NCI-H2171 treated with DMSO at 0.1 percent for 48 hours (cell line): ENCODE measurements at places on chromosomes 1 and 21.

GRCh38 chr1:92070892-92071291 lies 4.3 kb downstream of the SETSIP start:
- DNase-seq: no peak

- no peak for DNase-seq
Measured at GRCh38 chr1:67710417-67710816, 25.4 kb downstream of the GADD45A start.

GRCh38 chr1:245685111-245685810 lies 530.5 kb downstream of the KIF26B start:
- DNase-seq: no peak

GRCh38 chr1:214473387-214473786 lies 78.0 kb downstream of the PTPN14 start:
- no peak for DNase-seq

DNA sequence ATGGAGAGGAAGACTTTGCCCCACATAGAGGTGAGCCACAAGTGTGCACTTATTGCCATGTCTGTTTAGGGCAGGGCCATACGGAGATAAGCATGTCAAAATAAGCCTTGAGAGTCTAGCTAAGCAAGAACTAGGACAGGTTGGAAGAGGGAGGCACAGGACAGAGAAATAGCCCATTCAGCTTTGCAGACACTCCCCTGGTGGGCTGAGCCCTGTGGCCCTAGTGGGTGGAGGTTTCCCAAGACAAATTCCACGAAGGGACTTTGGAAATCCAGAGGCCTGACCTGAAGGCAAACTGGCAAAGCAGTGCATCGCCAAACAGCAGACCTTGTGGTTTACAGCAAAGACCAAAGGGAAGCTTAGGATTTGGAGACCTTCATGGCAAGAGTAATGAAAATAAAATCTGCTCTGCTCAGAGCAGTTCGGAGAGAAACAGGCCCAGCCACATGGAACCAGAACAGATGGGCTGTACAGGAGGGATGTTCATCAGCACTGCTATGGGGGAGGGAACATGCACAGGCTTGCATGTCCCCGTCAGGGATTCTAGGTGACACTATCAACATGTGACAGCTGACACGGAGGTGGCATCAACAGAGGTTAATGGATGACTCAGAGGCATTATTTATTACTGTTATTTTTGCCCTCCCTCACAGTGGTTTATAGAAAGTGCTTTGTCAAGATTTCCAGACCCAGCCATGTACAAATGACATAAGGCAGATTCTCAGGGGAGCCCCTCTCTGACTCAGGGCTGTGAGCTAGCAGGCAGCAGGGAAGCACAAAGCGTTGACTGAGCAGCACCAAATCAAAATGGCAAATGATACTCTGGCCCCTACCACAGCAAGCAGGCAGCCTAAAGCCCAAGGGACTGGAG lies 90.1 kb upstream of the IRF2BP2 start:
- peak; percentile 99 for DNase-seq

DNA sequence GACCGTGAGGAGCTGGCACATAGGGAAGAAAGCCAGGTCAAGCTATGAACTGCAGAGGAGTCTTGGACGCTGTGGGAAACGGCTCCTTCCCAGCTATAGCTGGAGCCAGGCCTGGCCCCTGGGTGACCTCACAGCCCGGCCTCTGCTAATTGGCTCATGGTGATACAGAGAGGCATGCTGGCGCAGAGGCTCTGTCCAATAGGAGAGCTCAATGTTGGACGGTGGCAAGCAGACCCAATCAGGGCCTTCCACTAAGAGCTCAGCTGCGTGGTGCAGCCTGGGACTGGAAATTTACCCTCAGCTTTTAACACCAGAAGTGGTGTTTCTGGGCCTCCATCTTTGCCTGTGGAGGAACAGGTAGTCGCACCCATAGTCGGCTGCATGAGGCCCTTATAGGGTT lies 64.4 kb upstream of the GRHL3 start:
- DNase-seq: no peak

DNA sequence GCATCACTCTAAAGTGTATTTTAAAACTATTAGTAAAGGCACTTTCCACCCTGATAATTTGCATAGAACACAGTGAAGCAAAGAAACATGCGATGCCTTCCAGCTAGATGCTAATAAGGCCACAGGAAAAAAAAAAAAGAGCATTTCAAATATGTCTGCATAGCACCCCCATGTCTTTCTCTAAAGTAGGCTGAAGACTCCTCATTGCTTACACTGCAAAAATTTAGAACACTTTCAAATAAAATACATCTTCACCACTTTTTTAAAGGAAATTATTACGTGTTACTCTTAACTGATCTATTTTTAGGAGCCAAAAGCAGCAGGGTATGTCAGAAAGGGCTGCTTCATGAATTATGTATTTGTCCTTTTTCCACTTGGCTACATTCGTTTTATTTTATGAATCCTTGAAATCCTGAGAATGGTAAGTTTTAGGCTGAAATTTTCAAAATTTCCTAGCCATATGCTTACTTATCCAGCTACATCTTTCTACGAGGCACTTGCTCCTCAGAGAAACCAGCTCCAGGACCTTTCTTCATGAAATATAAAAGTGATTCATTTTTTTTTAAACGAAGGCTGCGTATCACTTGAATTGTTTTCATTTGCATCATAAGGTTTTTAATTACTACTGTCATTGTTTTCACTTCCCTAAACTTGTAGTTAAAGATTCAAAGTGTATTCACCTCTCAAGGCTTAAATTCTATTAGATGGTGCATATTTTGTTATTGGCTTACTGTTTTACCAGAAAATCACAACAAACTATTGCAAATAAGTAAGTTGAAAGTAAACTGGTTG lies 513.0 kb downstream of the PTPRC start:
- no peak for DNase-seq

GRCh38 chr1:24825174-24825573 lies 79.9 kb downstream of the CLIC4 start:
- no peak for DNase-seq

- DNase-seq: no peak
Measured at GRCh38 chr1:218464871-218465270, 119.7 kb downstream of the TGFB2 start.

DNA sequence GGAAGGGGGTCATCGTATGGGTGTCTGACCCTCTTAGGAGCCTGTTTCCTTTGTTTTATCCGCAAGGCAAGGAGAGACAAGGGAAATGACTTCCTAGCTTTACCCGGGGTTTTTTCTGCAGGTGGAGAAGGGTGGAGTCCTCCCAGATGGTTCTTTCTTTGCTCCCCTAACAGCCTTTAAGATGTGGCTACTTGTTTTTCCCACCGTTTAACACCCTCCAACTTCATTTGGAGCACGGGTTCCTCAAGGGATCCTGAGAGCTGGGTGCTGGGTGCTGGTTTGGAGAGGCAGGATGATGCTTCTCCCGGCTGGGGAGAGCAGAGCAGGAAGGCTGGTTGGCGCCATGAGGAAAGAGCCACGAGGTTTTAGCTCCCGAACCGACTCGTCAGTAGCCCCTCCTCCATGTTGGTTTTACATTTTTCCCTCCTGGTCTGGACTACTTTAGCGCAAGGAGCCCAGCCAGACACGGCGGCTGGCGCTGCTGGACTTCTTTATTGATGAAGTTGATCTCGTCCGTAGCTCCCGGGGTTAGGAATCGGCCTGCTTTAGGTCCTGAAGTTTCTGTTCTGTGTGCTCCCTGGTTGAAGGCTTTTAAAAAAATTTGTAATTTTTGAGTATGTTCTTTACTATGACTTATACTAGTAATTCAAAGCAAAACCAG lies 1.4 kb downstream of the UCK2 start:
- DNase-seq: peak; percentile 83

GRCh38 chr1:117895482-117896114 lies 33.8 kb downstream of the GDAP2 start:
- peak; percentile 85 for DNase-seq
